ENCODE measurements at places on chromosomes 12 and 14.

DNA sequence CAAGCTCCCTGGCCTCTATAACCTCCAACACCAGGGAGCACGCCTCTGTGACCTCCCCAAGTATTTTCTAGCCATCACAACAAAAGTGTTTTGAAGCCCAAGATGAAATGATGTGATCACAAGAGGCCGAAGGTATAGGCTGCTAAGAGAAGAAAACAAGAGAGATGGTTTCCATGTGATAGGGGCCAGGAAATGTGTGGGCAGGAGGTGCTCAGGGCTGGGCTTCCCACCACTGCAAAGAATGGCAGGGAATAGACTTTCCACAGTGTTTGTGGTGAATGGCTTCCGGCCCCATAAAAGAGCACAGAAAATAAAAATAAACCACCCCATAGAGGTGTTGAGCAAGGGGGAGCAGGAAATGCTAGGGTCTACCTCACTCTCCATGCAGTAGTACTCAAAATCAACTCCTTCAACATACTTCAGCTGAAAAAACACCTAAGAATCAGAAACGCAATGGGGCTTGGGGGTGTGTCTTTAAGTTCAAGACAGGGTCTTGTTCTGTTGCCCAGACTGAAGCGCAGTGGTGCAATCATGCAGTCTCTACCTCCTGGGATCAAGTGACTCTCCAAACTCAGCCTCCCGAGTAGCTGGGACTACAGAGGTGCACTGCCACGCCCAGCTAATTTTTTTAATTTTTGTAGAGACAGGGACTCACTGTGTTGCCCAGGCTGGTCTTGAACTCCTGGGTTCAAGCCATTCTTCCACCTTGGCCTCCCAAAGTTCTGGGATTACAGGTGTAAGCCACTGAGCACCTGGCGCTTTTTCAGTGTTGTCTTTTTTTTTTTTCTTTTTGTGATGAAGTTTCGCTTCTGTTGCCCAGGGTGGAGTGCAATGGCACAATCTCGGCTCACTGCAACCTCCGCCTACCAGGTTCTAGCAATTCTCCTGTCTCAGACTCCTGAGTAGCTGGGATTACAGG is 27.1 kb downstream of the DAD1 start:
- no peak for DNase-seq

DNA sequence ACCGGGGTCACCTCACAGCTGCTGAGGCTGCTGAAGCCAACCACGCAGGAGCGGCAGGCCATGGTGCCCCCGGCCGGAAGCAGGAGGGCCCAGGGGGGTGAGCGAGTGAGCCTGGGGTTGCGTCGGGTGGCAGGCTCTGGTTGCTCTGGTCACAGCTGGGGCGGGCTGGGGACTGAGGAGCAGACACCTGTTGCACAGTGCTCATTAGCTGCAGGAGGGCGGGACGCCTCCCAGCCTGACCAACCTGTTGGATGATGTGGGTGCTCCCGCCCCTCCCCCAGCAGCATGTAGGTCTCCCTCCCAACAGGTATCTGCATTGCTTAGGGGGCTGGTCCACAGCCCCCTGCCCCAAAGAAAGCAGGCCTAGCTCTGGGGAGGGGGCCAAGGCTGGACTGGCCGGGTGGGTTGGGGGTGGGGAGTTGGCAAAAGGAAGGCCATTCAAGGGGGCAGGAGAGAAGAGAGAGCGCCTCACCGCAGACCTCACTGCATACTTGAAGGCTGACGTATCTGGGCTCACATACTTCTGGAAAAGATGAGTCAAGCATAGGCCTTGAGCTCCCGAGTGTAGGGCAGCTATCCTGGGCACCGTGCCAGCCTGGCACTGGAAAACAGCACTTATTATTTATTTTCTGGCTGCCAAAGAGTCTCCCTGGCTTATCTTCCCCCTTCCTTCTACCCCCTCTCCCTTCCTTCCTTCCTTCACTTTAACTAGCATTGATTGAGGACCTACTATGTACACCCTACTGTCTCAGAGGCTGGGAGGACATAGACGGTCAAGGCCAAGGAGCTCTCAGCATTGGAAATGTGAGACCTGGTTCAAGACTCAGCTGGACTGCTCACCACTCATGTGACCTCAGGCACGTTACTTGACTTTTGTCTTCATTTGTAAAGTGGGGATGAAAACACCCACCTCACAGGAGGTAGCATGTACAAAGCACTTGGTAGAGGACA is at the start of gene KRT80:
Gene KRT80 (minus strand): TSS at position 174 of the 951 bp plus-strand sequence. CDS start 112 bp downstream, at position 62.
- DNase-seq: no peak

GRCh38 chr12:110929818-110930217 is 9.4 kb upstream of the MYL2 start:
- DNase-seq: no peak

DNA sequence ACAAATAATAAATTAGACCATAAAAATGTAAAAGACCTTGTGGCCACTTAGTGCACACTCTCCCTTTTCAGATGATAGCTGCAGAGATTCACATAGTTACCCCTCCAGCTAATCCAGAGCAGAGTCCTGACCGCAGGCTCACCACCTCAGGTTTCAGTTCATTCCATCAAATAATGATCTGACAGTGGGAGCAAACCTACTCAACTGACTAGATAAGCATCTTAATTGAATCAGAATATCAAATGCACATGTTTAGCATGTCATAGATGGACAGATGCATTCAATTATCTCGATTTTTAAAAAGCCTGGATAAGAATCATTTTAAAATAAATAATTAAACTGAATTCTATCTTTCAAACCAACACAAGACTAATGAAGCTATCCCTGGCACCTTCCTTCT is 242.3 kb upstream of the PDZRN4 start:
- no peak for DNase-seq

DNA sequence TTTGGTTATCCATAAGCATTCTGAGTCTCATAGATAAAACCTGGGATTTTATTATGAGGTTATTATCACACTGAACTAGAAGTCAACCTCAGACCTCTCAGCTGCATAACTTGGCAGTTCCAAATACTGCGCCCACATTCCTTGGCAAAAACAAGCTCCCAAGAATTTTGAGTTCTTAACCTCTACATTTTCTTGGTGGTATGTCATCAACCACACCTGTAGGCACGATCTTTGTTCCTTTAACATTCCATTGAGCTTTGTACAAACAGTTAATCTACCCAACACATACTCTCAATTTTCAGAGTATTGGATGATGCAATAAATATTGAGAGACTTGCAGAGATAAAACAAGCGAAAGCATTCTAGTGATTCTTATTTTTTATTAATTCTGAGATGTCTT is 371.8 kb upstream of the PRICKLE1 start:
- no peak for DNase-seq

GRCh38 chr14:101223127-101223526 is 319.6 kb upstream of the RTL1 start:
- no peak for DNase-seq

DNA sequence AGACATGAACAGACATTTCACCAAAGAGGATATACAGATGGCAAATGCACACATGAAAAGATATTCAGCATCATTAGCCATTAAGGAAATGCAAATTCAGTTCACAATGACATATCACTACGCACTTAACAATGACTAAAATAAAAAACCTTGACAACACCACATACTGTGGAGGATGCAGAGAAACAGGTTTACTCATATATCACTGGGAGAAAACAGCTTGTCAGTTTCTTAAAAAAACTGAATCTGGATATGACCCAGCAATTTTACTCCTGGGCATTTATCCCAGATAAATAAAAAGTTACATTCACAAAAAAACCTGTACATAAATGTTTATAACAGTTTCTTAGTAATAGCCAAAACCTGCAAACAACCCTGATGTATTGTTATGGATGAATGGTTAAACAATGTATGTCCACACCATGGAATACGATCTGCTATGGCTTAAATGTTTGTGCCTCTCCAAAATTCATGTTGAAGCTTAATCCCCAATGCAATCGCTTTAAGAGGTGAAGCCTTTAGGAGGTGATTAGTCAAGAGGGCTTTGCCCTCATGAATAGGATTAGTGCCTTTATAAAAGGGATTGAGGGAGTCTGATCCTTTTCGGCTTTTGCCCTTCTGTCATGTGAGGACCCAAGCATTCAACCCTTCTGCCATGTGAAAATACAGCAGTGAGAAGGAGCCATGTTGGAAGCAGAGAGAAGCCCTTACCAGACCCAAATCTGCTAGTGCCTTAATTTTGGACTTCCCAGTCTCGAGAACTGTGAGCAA is 36.0 kb upstream of the PPP4R3A start:
- DNase-seq: no peak

- DNase-seq: no peak
Observed at GRCh38 chr12:96886998-96887677, 19.9 kb upstream of the NEDD1 start.

DNA sequence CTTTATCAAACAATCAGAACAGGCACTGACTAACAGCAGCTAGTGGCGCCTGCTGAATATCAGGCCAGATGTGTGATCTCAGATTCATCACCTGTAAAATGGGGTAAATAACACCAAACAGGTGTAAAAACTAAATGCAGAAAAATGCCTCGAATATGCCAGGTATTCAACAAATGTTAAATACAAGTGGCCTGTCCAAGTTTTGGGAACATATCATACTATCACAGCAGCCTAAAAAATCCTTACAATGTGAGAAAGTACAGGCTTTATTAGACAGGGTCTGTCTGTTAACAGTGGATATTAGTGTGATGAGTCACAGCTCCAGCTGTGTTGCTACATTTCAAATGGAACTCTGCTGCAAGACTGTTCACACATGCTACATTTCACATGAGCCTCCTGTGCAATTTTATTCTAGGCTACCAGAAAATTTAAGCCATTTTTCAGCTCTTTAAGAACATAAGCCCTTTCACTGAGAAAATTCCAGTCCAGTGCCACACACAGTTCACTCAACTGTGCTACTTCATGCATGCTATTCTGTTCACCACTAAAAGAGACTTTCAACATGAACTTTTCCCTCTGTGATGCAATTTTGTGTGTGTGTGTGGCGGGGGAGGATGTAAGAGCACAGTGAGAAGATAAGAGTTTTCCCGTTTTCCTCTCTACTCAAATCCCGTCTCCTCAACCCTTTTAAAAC is 56.7 kb downstream of the MSRB3 start:
- no peak for DNase-seq

DNA sequence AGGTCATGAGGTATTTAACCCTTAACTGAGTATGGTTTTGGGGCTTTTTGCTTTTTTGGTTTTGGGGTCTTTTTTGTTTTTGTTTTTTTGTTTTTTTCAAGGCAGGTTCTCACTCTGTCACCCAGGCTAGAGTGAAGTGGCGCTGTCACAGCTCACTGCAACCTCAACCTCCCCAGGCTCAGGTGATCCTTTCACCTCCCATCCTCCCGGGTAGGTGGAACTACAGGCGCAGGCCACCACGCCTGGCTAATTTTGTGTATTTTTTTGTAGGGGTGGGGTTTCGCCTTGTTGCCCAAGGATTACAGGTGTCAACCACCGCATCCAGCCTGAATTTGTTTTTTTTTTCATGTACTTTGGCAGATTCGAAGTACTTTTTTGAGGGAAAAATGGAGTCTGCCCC is 19.9 kb downstream of the RAP1B start:
- DNase-seq: no peak

DNA sequence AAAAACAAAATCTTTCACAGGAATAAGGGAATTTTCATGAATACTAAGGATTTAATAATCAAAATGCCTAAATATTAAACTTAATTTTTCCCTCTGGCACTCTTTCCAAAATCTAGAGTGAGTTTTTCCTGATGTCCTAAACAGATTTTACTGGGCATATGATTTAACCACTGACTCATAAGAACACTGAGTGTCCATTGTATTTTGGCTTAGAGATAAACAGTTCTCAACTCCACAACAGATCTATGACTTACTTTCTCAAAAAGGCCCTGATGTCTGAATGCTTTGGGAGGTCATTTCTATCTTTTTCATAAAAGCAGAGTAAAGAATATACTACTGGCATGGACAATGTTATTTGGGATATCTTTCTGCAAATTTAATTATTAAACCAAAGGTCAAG is 15.0 kb downstream of the TMBIM4 start:
- no peak for DNase-seq
